ENCODE measurements at places on chromosomes 1 and 21. TPM values are rescaled to one million over a fixed set of nuclear protein-coding genes. Genes with fewer than 3 reads are reported as not detected.

- DNase-seq, result no peak
- no peaks in the 10 kb centered on the region for H3K36me3 ChIP-seq
- peaks cover 4% of the 10 kb centered on the region for H3K27me3 ChIP-seq
- H3K27ac ChIP-seq, result no peak overlapping the region
Observed at GRCh38 chr1:16208270-16208987, 4.0 kb downstream of the ARHGEF19 start.

GRCh38 chr1:185284533-185285276 is 32.3 kb downstream of the IVNS1ABP start:
- H3K36me3 ChIP-seq, result peaks cover 17% of the 10 kb centered on the region
- no peak overlapping the region for H3K4me3 ChIP-seq
- no peaks in the 10 kb centered on the region for H3K27me3 ChIP-seq
- no peak overlapping the region for H3K27ac ChIP-seq

- H3K36me3 ChIP-seq, result peaks cover 86% of the 10 kb centered on the region
- H3K27ac ChIP-seq, result no peak overlapping the region
- peaks cover 75% of the 10 kb centered on the region for H3K4me1 ChIP-seq
- no peaks in the 10 kb centered on the region for H3K27me3 ChIP-seq
- no peak overlapping the region for H3K4me3 ChIP-seq
- DNase-seq, result no peak
Observed at GRCh38 chr1:154603317-154603716, 4.7 kb downstream of the ADAR start.

DNA sequence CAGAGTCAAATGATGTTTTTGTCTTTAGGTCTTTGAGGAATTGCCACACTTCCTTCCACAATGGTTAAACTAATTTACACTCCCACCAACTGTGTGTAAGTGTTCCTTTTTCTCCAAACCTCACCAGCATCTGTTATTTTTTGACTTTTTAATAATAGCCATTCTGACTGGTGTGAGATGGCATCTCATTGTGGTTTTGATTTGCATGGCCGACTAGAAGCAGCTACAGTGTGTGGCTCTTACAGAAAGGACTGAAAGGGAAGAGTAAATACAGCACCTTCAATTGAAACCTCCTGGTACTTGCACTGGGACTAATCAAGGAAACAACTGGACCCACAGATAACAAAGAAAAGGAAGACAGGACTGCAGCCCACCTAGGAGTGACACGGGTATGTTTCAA is 668.0 kb upstream of the RGS18 start:
- H3K27me3 ChIP-seq, result no peaks in the 10 kb centered on the region
- no peaks in the 10 kb centered on the region for H3K4me1 ChIP-seq
- no peaks in the 10 kb centered on the region for H3K36me3 ChIP-seq

GRCh38 chr1:204520834-204521709 is 4.9 kb downstream of the MDM4 start:
- H3K36me3 ChIP-seq, result peaks cover 56% of the 10 kb centered on the region
- peaks cover 57% of the 10 kb centered on the region for H3K4me1 ChIP-seq
- peak overlapping the region; percentile 14 for H3K4me3 ChIP-seq
- H3K27ac ChIP-seq, result peak overlapping the region; percentile 81
- peak; percentile 71 for DNase-seq

GRCh38 chr1:35350872-35351271 is 82.4 kb downstream of the ZMYM4 start:
- H3K4me1 ChIP-seq, result peaks cover under 1% of the 10 kb centered on the region
- H3K27ac ChIP-seq, result no peak overlapping the region
- DNase-seq, result no peak
- no peaks in the 10 kb centered on the region for H3K27me3 ChIP-seq
- no peak overlapping the region for H3K4me3 ChIP-seq

GRCh38 chr1:186374303-186375151 is 526 bp downstream of the TPR start:
- no peaks in the 10 kb centered on the region for H3K27me3 ChIP-seq
- peaks cover 50% of the 10 kb centered on the region for H3K4me1 ChIP-seq
- H3K36me3 ChIP-seq, result peaks cover 34% of the 10 kb centered on the region
- H3K4me3 ChIP-seq, result peak overlapping the region; percentile 94
- H3K27ac ChIP-seq, result peak overlapping the region; percentile 90
- peak; percentile 53 for DNase-seq

GRCh38 chr1:74357150-74357549 is 122.0 kb downstream of the TNNI3K start:
- no peaks in the 10 kb centered on the region for H3K36me3 ChIP-seq
- H3K27me3 ChIP-seq, result no peaks in the 10 kb centered on the region
- no peak overlapping the region for H3K27ac ChIP-seq

The SPATA46 gene
- total RNA-seq, result not detected

The KMO gene
- total RNA-seq, result not detected

The LRRC71 gene
- not detected for total RNA-seq

The CRABP2 gene
- total RNA-seq, result 0.58 TPM

All from activated CD4-positive, alpha-beta memory T cell treated with anti-CD3 and anti-CD28 coated beads, Interleukin-2, amount 10 ng/mL, durations not matched to agents 7 days and 5 days (primary cell).